Activated T-cell treated with anti-CD3 and anti-CD28 coated beads, Interleukin-2, amount 50 U/mL, for 72 hours (primary cell): ENCODE measurements at places on chromosomes 7 and 10. TPM values are rescaled to one million over a fixed set of nuclear protein-coding genes. Genes with fewer than 3 reads are reported as not detected.

GRCh38 chr10:22049635-22050034 is 46.1 kb upstream of the DNAJC1 start:
- DNase-seq = no peak

The LGI1 gene
- not detected for total RNA-seq

GRCh38 chr7:32910195-32910594 is 18.6 kb upstream of the KBTBD2 start:
- no peak for DNase-seq

DNA sequence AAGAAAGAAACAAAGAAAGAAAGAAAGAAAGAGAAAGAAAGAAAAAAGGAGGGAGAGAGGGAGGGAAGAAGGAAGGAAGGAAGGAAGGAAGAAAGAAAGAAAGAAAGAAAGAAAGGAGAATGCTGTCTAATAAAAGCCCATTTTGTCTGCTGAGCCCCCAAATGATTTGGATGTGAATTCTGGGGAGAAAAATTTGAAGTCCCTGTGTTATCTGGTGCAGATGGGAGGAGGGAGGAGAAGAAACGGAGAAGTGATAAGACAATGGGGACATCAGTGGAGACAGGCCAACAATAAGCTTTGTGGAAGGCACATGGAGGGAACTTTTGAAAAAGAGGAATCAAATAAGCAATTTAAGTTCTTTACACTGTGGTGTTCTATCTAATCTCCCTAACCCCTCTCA is 24.6 kb upstream of the TMEM273 start:
- DNase-seq = no peak

DNA sequence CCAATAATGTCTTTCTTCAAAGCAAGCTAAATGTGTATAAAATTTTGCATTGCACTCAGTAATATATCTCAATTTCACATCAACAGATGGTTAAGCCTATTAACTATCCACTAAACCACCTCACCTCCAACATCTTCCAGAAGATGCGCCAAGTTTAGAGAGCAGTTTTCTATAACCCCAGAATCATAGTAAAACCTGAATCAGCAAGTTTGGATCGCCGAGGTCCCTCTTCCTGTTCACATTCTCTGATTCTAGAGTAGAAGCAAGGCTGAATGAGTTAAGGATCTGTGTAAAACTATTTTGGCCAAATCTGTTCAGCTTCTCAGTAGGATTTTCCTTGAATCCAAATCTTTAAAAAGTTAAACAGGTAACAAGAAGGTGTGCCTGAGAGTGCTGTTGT is 1.4 kb upstream of the FAM204A start:
- no peak for DNase-seq

The MEPCE gene
- total RNA-seq = 66.7 TPM

The PDGFA gene
- total RNA-seq = 10.0 TPM

DNA sequence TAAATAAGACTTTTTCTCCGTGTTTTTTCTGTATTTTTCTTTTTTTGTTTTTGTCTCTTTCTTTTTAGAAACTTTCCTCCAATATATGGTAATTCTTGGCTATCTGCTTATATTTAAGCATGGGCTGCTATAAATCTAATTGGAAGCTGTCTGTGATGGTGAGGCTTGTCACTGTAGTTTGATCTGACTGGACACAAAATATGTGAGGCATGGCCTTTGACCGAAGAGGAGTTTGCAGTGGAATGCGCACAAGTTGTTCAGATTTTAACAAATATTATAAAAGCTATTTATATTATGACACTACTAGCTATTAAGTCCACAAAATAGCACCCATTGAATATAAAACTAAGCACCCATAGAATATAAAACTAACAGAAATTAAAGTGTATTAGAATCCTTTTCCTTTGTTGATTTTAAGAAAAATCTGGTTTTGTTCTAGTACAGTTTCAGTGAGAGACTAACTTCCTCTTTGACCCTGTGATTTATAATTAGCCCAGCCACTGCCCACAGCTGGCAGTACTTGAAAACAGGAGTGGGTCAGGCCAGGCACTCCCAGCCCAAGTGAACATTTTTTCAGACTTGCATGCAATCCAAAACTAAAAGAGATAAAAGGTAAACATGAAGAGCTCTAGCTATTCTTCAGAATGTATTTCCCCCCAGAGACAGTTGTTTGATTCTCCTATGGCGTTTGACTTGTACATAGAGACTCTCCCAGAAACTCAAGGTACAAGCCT is 69.9 kb upstream of the FGL2 start:
- no peak for DNase-seq

GRCh38 chr10:17768957-17769356 is 17.0 kb downstream of the TMEM236 start:
- DNase-seq = no peak

- DNase-seq = no peak
These were observed 337 bp downstream of the TRIL start for GRCh38 chr7:28957751-28958234.

The BRAT1 gene
- 35.2 TPM for total RNA-seq

- DNase-seq = no peak
These were observed 4.7 kb downstream of the TMEM120A start for GRCh38 chr7:75989500-75990388.

- no peak for DNase-seq
These were observed 59.5 kb upstream of the CDCA7L start for GRCh38 chr7:22005151-22005550.

DNA sequence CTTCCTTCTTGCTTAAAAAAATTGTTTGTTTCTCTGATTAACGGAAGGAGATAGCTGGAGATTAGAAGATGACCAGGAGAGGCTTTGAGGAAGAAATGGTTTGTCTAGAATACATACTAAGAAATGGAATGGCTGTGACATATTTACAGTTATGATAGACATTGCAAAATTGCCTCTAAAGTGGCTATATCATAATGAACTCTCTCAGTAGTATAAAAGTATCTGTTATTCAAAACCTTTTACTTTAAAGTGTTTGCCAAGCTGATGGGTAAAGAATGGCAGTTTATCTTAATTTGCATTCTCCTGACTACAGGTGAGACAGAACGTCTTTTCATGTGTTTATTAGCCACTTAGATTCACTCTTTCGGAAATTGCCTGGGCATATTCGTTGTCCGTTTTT is 28.7 kb downstream of the LRGUK start:
- DNase-seq = no peak

The IRF5 gene
- 23.1 TPM for total RNA-seq

DNA sequence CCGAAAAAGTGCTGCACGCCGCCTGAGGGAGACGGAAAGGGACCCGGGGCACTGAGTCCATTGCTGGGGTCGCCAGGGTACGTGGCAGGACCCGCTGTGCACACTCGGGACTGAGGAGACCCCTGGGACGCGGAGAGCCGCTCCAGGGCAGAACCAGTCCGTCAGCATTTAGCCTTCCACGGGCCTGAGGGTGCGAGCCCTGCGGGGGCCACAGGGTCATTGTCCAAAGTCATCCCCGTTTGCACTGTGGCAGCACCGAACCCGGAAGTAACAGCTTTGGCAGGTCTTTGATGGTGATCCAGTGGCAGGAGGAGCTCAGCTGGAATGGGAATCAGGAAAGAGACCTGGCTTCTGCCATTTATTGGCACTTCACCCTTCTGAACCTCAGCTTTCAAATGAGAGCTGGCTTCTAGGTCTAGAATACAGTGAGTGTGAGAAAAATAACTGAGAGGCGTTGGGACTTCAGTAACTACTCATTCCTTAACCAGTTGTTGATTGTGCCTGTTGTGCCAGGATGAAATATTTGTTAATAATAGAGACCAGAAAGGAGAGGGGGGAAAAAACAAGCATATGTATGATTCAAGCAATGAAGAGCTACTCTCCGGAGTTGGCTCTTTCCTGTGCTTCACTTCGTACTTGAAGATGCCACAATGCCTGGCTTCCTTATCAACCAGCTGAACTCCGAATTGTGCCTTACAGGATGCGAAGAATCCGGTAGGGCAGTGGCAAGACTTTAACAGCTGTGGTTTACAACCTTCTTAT is 811 bp upstream of the ARHGAP12 start:
- no peak for DNase-seq

The ADO gene
- total RNA-seq = 33.4 TPM

- no peak for DNase-seq
These were observed 242.8 kb upstream of the SP4 start for GRCh38 chr7:21184942-21185652.

The CYP3A7 gene
- total RNA-seq = not detected

DNA sequence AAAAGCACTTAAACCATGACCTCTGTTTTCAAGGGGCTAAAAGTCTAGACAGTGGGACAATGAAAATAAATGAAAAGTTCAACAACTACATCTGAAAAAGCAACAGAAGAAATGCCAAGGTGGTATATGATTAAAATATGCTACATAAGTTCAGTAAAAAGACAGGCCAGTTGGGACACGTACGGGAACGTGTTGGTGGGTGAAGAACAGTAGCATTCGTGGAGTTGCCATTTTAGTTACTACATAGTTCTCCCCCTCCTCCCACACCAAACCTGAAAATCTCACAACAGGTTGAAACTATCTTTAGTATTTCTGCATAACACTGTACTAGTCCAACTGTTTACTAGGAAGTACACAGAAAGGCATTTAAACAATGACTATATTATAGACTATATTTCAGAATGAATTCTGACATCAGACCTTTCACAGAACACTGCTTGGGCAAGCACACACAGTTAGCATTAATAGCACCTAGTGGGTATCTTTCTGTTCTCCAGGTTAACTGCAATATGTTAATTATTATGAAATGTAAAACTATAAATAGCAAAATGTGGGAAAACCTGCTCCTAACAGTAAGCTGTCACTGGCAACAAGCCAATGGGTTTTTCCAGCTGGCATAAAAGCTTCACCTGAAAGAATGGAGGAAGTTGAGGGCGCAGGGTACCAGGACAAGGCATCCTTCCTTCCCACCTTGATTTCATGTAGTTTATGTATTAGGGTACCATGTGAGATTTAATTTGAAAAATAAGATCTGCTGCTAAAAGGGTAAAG is 135.0 kb downstream of the STRA8 start:
- DNase-seq = no peak

DNA sequence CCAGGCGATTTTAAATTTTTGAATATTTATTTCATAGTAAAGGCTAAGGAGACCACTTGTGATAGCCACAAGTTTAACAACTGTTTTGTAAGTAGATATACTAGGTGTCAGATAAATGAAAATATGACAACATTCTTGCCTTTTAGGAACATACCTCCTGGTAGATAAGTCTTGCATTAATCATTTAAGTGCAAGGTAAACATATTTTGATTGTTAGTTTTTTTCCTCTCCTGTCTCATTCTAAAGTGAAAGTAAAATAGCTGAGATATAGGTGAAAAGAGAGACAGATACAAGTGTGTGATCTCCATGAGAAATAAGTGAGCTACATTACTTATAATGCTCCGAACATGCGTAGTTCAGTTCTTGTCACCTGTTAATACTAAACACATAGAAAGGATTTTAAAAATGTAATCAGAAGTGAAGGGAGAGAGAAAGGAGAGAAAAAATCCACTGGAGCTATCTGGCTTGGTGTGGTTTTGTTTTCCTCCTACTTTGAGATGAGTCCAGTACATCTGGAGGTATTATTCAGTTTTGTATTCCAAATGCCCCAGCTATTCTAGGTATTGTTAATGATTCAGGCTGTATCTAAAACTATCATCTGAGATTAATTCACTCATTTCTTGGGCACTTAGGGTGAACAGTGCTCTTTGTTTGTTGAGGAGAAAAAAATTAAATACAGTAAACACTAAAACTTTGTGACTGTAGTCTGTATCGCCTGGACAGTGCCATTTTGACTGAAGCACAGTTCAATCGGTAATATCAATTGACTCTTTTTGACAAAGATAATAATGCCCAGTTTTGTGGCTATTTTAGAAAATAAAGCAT is 21.2 kb downstream of the GLCCI1 start:
- DNase-seq = no peak

DNA sequence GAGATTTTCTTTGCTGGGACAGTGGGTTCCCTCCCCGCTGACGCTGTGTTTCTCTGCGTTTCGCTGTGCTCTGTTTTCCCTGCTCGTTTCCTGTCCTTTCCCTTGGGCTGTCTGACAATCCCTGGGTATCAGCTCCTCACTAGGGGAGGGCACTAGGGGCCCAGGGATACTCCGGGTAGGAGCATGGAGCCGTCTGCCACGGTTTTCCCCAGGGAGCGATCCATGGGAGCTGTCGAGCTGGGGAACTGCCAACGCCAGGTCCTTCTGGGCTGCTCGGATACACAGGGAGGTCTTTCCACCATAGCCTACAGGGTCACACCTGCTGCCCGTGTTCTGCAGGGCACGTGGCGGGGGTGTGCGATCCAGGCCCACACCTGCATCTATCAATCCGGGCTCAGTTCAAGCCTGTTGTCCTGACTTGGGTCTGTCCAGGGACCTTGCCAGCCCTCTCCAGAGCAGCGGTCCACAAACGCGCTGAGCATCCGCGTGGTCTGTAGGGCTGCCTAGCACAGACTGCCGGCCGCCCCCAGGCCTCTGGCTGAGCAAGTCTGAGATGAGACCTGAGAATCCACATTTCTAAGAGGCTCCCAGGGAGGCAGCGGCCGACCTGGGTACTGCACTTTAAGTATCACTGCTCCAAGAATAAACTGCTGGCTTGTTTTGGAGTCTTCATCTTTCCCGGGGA is 263.1 kb downstream of the ELFN1 start:
- DNase-seq = no peak

The TMEM225B gene
- total RNA-seq = 4.3 TPM

The HTR7 gene
- 0.10 TPM for total RNA-seq

- DNase-seq = no peak
These were observed 36.3 kb downstream of the PYROXD2 start for GRCh38 chr10:98378722-98379121.

DNA sequence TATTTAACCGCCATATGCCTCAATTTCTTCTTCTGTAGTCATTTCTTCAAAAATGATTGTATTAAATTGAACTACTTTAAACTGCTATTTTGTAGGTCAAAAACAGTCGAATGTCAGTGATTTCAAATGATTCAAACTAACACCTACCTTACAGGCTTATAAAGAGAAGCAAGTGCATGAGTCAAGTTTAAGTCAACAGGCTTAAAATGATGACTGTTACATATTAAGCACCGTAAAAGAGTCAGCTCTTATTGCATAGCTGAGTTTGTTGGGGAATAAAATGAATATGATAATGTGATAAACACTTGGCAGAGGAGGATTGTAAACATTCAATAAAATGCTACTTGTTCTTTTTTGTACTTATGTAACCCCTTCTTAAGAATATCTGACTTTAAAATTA is 90.1 kb upstream of the ANKRD1 start:
- no peak for DNase-seq

The GATAD1 gene
- total RNA-seq = 33.8 TPM

DNA sequence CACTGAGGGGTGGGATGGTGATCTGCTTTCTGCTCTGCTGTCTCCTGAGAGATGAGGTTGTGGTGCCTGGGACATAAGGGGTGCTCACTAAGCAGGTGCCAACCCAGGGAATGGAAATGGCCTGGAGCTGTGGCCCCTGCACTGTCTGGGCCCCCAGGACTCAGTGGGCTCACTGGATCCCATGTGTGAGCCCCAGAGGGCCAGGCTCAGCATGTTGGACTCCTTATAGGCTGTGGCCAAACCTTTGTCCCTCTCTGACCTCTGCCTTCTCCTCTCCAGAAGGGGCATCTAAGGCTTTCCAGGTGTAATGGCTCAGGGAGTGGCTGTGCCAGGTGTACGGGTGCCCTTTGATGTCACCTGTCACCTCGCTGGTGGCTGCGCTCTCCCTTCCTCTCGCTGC is 56.4 kb downstream of the NEUROG3 start:
- no peak for DNase-seq

The ADIRF gene
- total RNA-seq = not detected

The HKDC1 gene
- total RNA-seq = 1.6 TPM

The GDF2 gene
- total RNA-seq = not detected

The MAGI2 gene
- total RNA-seq = 0.31 TPM

The ITPRIP gene
- total RNA-seq = 27.8 TPM

- peak; percentile 14 for DNase-seq
These were observed 174.8 kb upstream of the FZD1 start for GRCh38 chr7:91089382-91089963.

GRCh38 chr7:106646256-106646655 is 14.7 kb downstream of the CCDC71L start:
- DNase-seq = no peak

GRCh38 chr7:1236132-1236661 is 3.5 kb downstream of the UNCX start:
- DNase-seq = no peak
